ELR (cell line): ENCODE measurements at places on chromosomes 7 and 10.

- no peak for DNase-seq
These were observed 58.3 kb downstream of the CXCL12 start for GRCh38 chr10:44326474-44327030.

- no peak for DNase-seq
These were observed 40.3 kb downstream of the COL13A1 start for GRCh38 chr10:69842020-69842419.

DNA sequence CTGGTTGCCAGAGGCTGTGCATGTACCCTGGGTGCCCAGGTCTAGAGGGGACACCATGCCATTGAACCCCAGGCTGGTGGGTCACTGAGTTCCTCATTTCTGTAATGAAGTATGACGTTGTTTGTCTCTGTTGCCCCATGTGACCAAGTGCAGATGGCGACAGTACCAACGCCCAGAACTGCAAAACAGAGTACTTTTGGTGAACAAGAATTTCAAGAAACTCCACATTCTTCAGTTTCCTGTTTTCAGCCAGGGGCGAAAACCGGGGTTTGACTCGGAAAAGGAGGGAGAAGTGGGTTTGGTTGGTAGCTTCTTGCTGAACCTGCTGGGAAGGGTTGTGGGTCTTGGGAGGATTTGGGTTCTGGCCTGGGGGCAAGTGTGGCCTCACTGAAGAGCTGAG, 18.2 kb downstream of the CYP17A1 start:
- no peak for DNase-seq

- no peak for DNase-seq
These were observed 63.3 kb downstream of the FAM185A start for GRCh38 chr7:102811942-102812678.

- no peak for DNase-seq
These were observed 223.5 kb downstream of the SNX13 start for GRCh38 chr7:17716816-17717215.

- no peak for DNase-seq
These were observed 145.5 kb upstream of the SEM1 start for GRCh38 chr7:96855139-96855538.

DNA sequence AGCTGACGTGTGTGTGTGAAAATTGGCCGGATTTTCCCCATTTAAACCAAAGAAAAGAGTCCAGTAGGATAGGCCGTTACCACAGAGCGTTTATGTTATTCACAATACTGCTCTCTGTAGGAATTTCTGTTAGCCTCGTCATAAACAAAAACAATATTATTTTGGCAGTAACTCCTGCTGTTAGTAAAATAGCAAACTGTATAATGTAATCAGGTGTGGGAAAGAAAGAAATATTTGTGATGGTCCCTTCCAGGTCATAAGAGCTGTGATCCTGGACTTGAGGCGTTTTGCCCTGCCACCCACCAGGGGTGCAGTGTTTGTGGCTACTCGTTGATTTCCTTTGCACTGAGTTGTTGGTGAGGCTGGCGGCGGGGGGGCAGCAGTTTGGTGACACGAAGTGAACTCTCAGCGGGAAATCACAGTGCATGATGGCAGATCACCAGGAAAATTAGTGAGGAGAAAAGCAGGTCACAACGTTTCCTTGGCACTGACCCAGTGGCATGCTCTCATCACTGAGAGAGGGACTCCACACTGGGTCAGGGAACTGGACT, 2.8 kb downstream of the EEPD1 start:
- no peak for DNase-seq

GRCh38 chr10:125134916-125135770, 25.2 kb downstream of the CTBP2 start:
- DNase-seq, result no peak

DNA sequence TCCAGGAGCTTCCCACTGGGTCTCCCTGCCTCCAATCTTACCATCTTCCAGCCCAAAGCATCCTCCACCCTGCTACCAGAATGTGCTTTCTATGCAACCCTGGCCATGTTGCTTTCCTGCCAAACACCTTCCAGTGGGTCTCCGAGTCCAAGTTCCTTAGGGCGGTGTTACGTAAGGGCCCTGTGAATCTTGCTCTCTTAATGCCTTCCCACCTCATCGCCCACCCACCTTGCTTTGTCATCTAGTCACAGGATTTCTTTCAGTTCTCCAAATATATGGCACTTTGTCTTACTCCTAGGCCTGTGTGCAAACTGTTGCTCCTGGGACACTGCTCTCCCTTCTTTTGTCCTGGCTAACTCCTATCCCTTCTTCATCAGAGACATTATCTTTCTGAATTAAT, 344.5 kb downstream of the RPS24 start:
- no peak for DNase-seq

GRCh38 chr10:112382515-112383235, 8.8 kb downstream of the ACSL5 start:
- DNase-seq, result no peak

DNA sequence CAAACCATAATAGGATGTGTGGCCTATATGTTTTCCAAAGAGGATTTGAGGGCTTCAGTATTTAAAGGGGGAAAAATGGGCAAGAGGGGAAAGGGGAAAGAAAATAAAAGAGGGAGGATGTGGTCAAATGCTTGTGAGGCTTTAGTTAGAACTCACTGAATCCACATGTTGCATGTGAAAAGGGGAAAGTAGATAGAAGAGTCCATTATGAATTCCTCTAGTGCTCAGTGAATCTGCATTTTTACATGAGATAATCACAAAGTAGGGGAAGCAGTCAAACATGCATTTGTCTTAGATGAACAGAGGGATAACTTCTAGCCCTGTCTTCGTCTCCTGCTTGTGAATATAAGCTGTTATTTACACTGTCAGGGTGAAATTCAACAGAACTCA, 24.6 kb upstream of the AKAP9 start:
- DNase-seq, result no peak
